ENCODE measurements at places on chromosomes 12 and 14.

- DNase-seq = no peak
These were observed 86.0 kb downstream of the FAR2 start for GRCh38 chr12:29234965-29235626.

DNA sequence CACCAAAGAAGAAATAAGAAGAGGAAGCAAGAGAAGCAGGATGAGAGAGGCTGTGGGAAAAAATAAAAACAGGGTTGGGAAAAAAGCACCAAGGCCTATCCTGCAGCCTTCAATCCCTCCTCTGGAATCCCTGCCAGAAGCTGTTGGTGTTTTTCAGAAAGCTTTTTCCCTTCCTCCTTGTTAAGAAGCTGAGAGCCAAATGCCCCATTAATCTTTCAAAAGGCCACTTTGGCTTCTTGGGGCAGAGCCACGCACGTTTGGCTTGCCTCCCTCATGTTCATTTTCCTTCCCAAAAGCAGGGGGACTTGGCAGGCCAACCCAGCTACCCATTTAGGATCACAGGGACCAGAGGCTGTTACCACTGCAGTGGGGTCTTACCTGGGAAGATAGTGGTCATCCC lies 365.3 kb downstream of the NUAK1 start:
- DNase-seq = no peak

- DNase-seq = no peak
These were observed 97.6 kb upstream of the DIO3 start for GRCh38 chr14:101463566-101464171.

GRCh38 chr12:128286970-128287369 lies 20.0 kb downstream of the TMEM132C start:
- DNase-seq = no peak

DNA sequence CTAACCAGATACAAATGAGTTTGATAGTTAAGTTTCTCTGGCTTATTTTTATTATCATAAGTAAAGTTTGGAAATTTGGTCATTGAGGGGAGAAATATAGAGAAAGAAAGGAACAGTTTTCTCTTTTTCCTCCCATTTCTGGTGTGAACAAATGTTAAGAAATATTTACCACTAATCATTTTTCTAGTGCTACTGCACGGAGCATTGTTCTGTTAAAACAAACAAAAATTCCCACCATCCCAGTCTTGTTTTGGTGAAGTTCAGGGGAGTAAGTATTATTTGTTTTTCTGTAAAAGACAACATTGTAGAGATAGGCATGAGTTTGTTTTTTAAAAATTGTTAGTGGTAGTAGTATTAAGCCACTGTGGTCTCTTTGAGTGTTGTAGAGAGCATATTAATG lies 135.3 kb downstream of the FGD4 start:
- DNase-seq = no peak

Data from H1 (cell line).